ENCODE measurements at places on chromosomes 7 and 10.

GRCh38 chr7:143256932-143257331, 6.3 kb upstream of the GSTK1 start:
- DNase-seq: no peak

DNA sequence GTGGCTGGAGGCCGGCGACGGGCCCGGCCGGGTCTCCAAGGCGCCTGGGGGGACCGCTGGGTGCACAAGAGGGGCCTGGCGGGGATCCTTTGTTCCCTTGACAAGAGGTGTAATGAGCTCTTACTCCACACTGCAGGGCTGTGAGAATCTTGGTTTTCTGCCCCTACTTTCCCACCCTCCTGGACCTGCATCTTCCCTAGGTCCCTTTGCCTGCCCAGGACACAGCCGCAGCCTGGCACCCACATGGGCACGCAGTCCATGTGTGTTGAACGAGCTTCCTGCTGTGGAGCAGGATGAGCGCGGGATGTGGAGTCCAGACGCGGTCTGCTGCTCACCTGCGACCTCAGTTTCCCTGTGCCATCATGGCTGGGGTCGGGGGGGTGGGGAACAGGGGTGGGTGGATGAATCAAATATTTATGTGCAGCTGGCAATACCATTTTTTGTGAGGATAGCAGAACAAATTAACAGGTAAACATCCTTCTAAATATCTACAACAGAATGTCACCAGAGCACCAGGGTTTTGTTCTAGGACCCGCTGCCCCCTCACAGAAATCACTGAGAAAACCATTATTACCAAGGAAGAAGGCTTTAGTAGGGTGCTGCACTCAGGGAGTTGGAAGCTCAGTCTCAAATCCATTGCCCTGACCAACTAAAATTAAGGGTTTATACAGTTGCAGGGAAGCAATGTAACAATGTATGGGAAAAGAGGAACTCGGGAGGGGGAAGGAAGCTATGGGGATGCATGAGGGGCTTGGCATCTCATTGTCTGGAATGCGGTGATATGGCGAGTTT, 474 bp upstream of the NSMCE4A start:
- no peak for DNase-seq

DNA sequence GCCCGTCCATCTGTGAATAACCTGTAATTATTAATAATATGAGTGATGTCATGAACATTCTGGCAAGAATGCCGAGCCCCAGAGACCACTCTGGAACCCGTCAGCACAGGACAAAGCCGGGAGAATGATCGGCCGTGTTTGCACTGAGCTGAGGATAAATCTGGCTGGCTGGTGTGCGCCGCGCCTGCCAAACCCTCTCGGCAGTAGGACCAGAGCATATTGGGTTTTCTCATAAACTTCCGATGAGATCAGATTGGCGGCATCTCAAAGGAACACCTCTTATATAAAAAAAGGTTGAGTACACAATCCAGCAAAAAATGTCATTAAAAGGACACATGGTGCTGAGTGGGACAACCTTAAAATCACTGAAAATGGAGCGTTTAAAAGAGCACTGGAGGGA, 296.0 kb upstream of the MKI67 start:
- DNase-seq: no peak

DNA sequence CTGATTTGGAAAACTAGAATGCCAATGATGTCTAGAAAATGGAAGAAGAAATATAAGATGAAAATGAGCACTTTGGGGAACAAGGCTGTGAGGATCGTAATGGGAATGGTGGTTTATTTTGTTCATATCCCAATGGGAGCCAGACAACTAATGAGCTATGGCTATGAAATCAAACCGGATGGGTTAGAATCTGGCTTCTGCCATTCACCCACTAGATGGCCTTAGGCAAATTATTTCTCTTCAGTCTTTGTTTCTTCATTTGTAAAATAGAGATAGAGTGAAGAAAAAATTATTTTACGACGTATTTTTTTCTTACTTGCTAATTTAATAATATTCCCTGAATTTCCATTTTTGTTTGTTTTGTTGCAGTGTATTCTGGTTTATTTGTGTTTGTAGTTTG, 572.1 kb upstream of the IGFBP3 start:
- DNase-seq: no peak

DNA sequence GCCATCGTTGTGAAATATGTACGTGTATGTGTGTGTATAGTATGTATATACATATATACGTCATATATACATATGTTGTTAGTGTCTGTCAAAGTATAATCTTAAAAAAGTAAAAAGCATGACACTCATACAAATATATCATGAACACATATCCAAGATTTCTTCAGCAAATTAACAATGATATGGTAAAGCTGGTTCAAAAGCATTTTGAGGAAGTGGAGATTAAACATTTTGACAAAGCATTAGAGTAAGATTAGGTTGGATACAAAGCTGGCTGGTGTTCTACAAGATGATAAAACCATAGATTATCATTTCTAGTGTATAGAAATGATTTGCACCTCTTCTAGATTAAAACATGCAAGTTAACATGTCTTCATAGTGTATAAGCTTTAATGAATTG, 771 bp upstream of the NUDCD3 start:
- DNase-seq: no peak

GRCh38 chr10:86046845-86047460, 319.6 kb downstream of the GRID1 start:
- no peak for DNase-seq

GRCh38 chr10:116952729-116953128, 52.3 kb downstream of the SHTN1 start:
- no peak for DNase-seq

DNA sequence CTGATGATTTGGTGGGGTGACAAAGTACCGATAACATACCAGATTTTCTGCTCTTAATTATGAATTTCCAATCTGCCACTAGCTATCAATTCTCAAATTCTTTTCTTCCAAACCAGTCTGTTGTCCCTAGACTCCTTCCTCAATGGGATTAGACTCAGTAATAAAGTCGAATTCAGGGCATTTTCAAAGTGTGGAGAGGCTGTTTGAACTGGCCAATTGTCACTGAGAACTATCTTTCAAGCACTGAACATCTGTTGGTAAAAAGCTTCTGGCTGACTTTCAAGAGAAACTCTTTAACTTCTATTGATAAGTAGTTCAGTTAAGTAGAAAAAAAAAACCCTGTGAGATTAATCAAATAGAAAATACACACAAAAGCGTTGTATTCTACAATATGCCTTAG, 108.9 kb downstream of the SAMD9 start:
- no peak for DNase-seq

DNA sequence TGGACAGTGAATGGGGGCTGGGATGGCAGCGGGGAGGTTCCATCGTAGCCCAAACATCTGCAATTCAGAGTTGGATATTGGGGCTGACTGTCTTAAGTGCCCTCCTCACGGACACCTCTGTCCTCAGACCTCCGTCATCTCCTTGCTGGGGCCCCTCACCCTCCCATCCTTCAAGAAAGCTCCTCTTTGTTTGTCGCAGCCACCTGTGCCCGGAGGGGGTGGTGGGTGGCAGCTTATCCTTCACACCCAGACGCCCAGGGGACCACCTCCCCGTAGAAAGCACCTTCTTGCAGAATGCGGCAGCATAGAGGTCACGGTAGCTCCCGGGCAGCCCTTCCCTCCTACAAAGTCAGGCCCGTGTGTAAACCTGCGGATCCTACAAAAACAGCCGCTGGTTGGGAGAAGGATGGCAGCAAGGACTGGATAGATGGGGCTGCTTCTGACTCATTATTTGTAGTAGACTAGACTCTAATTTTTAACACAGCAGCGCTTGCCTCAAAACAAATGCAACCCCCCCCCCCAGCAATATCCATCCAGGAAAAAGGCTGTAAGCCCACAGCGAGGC, 1.3 kb upstream of the PTPRN2 start:
- DNase-seq: no peak

- no peak for DNase-seq
These were observed 101.3 kb downstream of the STRA8 start for GRCh38 chr7:135334830-135335543.

- DNase-seq: no peak
These were observed 1.3 kb downstream of the VWDE start for GRCh38 chr7:12402365-12402725.

GRCh38 chr7:82760074-82760473, 316.5 kb upstream of the CACNA2D1 start:
- DNase-seq: no peak

- DNase-seq: no peak
These were observed 689.7 kb upstream of the CELF2 start for GRCh38 chr10:10327934-10328333.

DNA sequence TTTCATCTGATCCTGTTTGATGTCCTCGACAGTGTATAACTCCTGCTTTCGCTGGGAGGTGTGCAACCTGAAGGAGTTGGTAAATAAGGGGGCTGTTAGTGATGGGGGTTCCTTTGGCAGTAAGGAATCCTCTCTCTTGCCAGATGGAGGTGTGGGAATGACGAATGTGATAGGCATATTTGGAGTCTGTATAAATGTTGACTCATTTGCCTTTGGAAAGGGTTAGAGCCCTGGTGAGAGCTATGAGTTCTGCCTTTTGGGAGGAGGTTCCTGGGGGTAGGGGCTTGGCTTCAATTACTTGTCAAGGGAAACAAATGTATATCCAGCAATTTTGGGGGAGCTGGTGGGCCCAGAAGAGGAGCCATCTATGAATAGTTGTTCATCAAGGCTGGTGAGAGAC, 11.4 kb upstream of the CHST3 start:
- no peak for DNase-seq

DNA sequence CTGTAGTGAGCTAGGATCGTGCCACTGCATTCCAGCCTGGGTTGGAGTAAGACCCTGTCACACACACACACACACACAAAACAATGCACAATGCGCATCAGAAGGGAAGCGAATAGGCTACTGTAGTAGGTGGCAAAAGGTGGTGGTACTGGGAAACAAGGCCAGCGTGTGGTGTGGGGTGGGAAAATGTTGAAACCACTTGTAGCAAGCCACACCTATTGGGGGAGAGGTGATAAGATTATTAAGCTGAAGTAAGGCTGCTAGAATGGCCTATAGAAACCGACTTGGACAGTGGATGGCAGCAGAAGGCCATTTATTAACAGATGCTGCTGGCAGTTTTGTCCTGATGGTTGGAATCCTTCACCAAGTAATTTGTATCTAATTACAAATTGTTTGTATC, 7.2 kb upstream of the CHCHD1 start:
- DNase-seq: peak; percentile 59

DNA sequence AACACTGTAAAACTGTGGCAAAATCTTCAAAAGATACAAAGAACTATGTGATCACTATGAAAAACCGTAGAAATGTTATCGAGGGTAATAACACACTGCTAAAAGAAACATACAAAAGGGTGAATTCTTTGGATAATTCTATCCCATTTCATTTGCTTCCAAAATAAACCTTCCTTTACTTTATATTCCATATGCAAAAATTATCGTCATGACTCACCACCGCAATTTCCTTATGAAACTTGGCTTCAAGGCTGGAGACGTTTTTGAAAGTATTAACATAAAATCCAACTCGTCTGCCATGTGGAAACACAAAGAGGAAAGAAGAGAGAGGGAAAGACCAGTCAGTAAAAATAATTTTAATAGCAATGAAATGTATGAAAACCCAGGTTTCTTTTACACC, 165.2 kb downstream of the AMPH start:
- DNase-seq: peak; percentile 48

- no peak for DNase-seq
These were observed 5.7 kb downstream of the ADARB2 start for GRCh38 chr10:1731592-1731991.

DNA sequence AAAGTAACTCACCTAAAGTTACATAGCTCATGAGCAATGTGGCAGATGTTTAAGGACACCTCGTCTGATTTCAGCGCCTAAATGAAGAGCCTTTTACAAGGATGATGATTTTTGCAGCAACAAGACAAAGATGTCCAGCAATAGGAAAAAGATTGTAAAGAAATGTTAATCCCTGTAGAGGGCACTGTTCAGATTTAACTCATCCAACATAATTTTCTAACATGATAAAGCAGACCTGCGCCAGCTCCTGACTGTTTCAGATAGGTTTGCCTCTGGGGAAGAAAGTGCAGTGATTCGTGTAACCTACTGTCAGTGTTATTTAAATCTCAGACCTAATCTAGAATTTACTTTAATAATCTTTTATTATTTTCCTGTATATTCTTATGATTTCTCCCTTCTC, 595.2 kb downstream of the AUTS2 start:
- DNase-seq: peak; percentile 52

DNA sequence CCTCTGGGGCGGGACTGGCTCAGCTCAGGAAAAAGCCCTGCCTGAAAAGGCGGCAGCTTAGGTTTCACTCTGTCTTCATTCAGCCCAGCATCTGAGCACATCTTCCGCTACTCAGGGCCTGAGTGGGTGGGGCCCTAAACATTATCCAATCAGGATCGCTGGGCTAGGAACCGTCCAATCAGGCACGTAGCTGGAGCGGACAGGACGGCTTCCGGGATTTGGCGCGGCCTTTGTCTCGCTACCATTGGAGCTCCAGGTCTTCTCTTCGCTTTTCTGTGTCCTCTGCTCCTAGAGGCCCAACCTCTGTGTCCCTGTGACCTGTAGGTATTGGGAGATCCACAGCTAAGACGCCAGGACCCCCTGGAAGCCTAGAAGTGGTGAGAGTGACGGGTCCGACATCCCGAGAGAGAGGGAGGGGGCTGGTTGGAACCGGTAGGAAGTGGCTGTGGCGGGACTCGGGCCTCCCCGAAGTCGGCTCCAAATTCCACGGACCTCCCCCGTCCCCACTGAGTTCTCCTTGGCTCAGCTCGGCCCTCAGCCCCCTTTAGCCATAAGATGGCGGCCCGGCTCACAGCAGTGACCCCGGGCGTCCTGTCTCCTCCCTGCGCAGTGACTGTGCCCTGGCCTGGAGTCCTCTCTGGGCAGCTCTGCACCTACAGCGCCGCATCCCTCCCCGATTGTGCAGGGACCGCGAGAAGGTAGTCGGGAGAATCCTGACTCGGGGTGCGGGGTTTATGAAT, 99.1 kb downstream of the ZNF680 start:
- peak; percentile 43 for DNase-seq

DNA sequence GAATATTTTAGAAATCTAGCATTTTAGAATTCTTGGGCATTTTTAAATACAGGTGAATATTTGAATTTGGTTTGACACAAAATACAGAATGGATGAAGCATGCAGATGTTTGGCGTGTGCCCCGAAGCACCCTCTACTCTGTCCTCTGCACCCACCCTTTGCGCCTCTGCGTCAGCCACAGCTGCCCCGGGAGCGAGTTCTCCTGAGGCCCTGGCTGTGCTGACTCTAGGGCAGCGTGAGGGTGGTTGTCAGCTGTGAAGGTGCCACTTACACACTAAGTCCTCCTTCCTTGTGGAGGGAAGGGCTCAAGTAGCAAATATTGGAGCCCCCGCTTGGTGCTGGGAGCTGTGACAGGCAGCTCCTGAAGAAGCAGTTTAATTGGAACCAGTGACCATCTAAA, 48.4 kb downstream of the DAGLB start:
- no peak for DNase-seq

- no peak for DNase-seq
These were observed 12.9 kb upstream of the INPP5A start for GRCh38 chr10:132524443-132525285.

DNA sequence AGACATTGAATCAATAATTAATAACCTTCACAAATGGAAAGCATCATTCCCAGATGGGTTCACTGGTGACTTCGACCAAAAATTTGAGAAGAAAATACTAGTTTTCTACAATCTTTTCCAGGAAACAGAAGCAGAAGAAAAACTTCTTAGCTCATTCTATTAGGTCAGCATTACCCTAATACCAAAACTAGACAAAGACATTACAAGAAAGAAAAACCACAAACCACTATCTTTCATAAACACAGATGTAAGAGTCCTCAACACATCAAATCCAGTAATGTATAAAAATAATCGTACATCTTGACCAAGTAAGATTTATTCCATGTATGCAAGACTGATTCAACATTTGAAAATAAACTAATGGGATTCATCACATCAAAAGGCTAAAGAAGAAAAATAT, 64.0 kb upstream of the CDK1 start:
- no peak for DNase-seq
